ENCODE measurements at places on chromosomes 16 and 17. TPM values are rescaled to one million over a fixed set of nuclear protein-coding genes. Genes with fewer than 3 reads are reported as not detected.

The PRDM7 gene
- not detected for total RNA-seq

The MYH1 gene
- total RNA-seq: not detected

The SEC14L5 gene
- total RNA-seq: 0.81 TPM

The KRT17 gene
- total RNA-seq: 1.2 TPM

DNA sequence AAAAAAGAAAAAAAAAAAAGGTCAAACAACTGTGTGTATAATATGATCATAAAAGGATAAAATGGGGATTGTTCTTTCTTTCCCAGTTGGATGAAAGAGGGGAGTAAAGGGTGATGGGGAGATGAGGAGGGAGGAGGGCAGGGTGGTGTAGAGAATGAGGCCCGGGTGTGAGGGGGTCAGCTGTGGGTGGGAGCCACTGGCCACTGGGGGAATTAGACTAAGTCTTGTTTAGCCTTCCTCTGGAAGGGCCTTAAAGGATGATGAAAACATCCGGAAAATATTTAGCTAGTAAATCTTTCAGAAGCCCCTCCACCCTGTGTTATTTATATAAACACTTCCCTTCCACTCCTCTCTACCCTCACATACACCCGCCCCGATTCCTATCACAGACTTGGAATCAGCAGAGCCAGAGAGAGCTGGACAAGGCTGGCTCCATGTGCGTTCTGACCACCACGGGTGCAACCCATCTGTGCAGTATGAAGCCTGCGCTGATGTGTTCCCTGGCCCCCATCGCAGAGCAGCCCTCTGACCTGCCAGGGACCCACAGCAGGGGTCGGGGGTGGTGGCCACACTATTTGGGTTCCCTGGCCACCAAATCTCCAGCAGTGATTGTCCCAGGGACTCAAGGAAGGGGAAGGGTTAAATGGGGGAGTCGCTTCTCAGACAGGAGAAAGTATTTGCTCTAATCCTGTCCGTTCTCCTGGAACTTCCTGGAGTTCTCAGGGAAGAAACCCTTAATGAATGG, 72.7 kb downstream of the GAS7 start:
- no peak for DNase-seq

DNA sequence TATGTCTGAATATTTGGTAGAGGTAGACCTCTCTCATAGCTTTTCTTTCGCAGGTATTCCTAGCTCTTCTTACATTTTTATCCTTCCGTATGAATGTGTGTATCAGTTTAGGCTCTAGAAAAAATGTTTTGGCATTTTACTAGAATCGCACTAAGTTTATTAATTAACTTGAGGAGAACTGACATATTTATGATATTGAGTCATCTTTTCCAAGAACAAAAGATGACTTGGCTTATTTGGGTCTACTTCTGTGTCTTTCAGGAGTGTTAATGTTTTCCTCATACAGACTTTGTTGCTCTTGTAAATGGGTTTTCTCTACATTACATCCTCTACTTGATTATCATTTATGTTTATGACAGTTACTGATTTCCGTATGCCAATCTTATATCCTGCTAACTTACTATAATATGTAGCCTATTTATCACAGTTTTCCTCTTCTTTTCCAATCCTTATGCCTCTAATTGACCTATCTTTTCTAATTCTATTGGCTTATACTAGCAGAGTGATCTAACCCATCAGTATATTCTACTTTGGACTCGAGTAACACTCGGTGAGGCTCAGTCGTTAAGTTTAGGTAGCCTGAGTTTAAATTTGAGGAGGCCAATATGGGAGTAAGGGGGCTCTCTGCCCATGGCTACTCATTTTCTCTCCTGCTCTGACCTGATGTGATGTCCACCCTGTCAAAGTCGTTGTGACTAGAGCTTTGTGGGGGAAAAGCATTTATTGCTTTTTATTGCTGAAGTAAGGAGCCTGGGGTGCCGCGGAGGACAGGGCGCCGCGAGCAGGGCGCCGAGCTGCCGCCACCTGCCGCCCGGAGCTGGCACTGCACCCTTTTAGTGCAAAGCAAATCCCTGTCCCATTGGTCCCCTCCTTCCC, 20.0 kb downstream of the ST6GALNAC1 start:
- DNase-seq: peak; percentile 87

GRCh38 chr16:77480681-77481315, 46.0 kb upstream of the ADAMTS18 start:
- DNase-seq: no peak

All from sigmoid colon (tissue), 7 donors.